ENCODE measurements at places on chromosomes 5 and 9. TPM values are rescaled to one million over a fixed set of nuclear protein-coding genes. Genes with fewer than 3 reads are reported as not detected.

Gene PCDHGC3
- 14.1 TPM for total RNA-seq

Gene NUTM2G
- total RNA-seq = not detected

Gene TMEM252
- not detected for total RNA-seq

Gene LCN1
- total RNA-seq = not detected
